WTC11 (cell line): ENCODE measurements at places on chromosomes 13 and 19.

DNA sequence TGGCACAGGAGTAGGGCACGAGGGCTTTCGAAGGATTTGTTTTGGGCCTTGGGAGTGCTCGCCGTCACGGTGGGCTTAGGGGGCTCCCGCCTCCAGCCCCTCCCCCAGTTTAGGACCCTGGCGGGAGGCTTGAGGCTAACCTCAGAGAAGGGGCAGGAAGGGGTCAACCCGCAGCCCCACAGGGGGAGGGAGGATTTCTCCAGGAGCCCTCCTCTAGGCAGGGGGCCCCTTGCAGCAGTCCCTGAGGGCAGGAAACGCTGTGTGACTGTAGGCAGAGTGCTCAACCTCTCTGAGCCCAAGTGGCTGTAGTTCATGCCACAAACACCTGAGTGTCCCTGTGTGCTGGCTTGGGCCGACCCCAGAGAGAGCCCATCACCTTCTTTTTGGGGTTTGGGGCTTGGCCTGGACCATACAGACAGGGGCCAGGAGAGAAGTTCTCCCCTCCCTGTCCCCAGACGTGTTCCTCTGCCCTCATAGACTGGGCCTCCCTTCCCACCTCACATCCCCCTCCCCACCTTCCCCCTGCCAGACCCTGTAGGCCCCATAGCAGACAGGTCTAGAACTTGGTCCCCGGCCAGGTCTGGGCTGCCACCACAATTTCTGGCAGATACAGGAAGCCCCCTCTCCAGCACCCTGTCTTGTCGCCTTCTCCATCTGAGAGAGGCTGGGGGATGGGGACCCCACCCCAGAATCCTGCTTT, 8.1 kb downstream of the ISYNA1 start:
- no peak for DNase-seq

DNA sequence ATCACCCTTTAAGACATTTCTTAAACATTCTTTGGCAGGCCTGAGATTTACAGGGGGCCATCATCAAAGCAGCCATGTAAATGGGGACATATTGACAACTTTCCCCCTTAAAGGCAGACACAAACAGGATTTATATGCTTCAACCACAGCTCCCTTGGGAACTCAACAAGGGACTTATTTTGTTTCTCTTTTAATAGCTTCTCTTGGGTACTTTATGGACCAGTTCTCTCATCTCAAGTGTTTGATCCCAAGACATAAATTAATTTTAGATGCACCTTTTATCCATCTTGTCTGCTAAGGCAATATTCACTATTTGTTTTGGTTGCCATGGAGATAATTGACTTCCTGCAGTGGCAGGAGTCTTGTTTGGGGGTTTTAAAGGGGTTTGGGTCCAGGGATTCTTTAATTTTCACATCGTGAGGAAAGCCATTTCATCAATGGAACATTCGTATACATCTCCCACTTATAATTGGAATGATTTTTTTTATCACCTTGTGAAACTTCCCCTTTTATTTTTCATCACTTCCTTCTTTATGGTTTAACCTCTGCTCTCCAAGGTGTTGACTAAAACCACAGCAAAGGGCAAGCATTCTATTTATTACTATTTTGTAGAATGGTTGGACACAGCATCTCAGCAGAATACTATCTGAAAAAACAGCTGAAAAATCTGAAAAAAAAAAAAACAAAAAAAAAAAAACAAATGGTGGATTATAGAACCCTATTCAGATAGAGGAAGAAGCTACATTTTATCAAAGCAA, 726.0 kb downstream of the DIAPH3 start:
- no peak for DNase-seq

- DNase-seq, result no peak
Observed at GRCh38 chr13:89932902-89933301, 1414.6 kb upstream of the MIR17HG start.

DNA sequence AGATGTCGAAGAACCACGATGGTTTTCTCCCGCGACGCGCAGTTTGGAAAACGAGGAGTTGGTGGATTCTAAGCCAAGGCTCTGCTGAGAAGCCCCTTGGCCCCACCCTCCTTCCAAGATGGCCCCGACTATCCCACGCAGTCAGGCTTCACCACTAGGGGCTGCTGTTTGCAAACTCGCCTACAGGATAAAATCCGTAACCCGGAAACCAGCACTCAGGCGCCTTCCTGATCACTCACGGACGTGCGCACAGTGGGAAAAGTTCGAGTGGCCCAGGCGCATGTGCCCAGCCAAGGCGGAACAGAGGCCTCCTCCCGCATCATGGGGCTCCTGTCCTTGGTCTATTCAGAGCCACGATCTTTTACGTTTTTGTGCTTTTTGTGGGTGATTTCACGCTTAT, 19.2 kb upstream of the UQCR11 start:
- DNase-seq, result peak; percentile 89

DNA sequence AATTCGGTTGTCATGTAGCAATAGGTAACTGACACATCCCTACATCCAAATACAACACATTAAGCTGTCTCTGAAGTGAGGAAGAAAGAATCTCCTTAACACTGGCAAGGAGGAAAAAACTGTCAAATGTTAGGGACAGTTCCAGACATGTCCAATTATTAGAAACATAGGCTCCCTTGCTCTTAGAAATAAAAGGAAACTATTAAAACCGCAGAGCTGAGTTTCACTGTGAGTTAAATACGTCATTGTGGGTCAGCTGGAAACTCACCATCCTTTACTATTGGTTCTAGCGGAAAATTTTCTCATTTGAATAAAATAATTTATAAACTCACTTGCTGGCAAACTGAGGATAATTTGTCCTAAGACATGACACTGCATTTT, 40.7 kb downstream of the STARD13 start:
- DNase-seq, result no peak

- peak; percentile 99 for DNase-seq
Observed at GRCh38 chr19:38362076-38362945, 12.1 kb upstream of the PSMD8 start.

DNA sequence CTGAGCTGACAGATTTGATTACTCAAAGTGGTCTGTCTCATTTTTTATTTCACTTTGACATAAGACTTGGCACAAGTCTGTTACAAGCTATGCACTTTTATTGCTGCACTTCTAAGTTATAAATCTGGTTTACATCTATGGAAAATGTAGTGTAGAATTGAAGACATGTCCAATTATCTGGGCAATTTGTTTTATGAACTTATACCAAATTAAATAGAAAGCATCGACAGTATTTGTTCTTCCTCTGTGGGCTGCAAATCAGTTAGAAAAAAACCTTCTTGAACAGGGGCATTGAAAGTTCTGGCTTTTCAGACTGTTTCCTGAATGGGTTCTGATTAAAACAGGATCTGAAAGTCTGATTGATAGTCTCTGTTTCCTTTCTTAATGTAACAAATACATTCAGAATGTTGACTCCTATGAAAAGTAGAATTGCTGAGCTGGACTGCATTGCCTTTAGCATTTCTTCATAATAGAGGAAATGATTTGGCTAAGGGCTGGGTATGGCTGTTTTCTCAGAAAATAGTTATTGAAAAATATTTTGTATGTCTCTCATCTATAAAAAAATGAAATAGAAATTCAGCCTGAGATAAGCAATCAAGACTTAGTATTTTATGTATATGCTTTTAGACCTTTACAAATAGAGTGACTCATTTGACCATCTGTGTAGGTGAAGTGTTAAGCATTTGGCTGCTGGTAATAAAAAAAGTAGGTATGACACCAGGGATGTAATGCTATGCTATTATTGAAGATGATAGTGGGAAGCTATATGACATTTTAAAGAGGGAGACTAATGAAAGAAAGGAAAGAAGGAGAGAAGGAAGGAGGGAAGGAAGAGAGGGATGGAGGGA, 210.9 kb upstream of the SPRY2 start:
- DNase-seq, result no peak

GRCh38 chr13:95494082-95494681, 58.3 kb upstream of the CLDN10 start:
- no peak for DNase-seq

- no peak for DNase-seq
Observed at GRCh38 chr13:72542241-72542640, 185.2 kb downstream of the MZT1 start.

DNA sequence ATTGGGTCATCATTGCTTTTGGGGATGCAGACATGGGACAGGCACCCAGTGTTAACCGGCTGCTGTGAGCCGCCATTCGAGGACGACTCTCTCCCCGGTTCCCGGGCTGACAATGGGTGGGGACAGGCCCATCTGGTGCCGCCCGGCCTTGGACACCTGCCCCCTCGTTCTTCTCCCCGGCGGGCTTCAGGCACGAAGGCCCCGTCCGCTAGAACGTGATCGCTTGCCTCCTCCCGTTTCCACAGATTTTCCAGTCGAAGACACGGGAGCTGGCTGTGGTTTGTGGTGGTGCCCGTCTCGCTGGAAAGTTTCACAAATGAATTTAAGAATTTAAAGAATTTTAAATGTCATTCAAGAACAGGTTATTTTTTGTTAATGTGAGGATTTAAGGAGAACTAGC, 2.0 kb downstream of the PALM start:
- DNase-seq, result no peak

DNA sequence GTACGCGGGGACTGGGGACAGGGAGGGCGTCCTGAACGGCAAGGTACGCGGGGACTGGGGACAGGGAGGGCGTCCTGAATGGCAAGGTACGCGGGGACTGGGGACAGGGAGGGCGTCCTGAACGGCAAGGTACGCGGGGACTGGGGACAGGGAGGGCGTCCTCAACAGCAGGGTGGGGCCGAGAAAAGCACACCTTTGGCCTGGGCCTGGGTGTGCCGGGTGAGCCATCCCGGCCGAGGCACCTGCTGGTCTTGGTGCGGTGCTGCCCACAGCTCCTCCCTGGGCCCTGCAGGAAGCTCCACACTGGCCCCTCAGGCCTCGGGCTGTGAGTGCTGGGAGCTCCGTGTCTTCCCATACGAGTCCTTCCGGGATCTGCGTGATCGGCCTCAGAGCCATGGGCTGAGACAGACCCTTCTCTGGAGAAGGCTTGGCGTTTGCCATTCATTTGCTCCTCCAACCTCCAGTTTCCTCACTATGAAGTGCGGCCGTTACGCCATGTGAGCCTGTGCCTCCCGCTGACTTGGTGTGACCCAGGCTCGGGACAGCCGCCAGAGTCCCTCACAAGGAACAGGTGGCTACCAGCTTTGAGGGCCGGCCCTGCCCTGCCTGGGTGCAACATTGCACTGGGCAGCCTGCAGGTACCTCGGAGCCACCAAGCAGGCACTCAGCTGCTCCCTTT, 7.8 kb upstream of the ZNF554 start:
- no peak for DNase-seq

DNA sequence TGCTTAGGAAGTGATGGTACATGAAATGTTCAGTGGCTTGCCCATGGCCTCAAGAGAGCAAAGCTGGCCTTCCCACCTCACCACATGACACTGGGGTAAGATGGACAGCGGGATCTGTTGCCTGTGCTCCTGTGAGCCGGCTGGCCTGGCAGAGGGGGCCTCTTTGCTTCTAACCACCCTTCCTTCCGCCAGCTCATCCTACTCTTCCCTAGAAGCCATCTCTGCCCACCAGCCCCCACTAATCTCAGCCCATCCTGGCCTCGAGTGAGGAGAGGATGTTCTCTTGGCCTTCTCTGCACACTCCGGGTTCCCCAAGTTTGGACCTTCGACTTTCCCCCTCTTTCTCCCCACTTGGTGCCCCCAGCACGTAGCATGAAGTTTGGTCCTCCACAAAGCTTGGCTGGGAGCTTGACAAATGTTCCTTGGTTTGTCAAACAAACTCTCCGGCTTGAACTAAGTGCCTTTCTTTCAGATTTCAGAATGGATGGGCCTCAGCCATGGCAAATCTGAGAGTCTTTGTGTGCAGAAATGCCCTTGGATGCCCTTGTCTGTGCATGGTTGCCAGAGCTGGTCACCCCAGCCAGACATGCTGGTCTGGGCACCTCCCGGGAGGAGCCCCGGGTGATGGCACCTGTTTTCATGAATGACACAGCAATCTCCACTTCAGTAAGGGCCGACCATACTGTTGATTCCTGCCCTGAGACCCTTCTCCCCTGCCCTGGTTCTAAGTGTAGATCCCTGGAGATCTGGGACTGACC, 145.5 kb downstream of the URI1 start:
- no peak for DNase-seq

GRCh38 chr13:72884101-72884500, 102.2 kb downstream of the PIBF1 start:
- DNase-seq, result no peak

DNA sequence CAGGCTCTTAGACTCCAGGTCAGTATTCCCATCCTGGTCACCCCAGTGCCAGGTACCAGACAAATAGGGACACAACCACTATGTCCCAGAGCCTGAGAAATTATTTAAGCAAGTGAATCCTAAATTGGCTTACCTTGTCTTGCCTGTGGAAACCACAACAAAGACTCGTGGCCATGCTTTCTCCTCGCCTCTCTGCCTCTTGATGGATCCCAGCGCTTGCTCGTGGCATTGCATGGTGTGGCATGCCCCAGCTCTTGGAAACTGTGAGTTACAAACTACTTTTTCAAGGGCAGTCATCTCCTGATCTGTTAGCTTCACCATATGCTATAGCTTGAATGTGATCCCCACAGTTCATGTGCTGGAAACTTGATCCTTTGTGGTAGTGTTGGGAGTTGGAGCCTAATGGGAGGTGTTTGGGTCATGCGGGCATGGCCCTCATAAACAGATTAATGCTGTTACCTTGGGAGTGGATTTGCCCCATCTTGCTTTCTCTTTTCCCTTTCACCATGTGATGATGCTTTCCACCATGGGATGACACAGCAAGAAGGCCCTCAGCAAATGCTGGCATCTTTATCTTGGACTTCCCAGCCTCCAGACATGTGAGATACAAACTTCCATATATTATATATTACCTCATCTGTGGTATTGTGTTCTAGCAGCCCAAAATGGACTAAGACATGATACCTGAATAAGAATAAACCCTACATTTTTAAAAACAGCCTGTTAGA, 31.2 kb downstream of the SPRYD7 start:
- no peak for DNase-seq

- DNase-seq, result no peak
Observed at GRCh38 chr13:98984118-98984517, 6.3 kb upstream of the DOCK9 start.

DNA sequence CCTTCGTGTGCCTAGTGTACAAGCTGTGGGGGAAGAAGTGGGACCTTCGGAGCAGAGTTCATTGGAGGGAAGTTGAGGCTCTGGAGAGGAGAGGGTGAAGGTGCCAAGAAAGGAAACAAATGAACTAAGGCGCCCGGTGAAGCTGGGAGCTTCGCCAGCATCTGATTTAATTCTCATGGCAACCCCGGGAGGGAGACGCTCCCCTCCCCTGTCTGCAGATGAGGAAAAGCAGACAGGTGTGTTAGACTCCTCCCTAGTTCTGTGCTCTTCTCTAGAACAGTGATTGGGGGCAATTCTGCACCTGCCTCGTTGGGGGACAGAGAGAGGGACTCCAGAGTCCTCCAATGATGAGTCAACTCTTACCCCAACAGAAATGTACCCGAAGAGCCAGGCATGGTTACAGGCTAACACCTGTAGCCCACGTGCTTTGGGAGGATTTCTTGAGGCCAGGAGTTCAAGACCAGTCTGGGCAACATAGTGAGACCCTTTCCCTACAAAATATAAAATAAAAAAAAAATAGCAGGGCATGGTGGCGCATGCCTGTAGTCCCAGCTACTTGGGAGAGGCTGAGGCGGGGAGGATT, 4.2 kb downstream of the SSC5D start:
- no peak for DNase-seq

- no peak for DNase-seq
Observed at GRCh38 chr13:34752283-34752960, 189.6 kb upstream of the NBEA start.
